ENCODE measurements at places on chromosomes 6 and 20. TPM values are rescaled to one million over a fixed set of nuclear protein-coding genes. Genes with fewer than 3 reads are reported as not detected.

- DNase-seq: no peak
These were observed 108.0 kb downstream of the ADGRG6 start for GRCh38 chr6:142409794-142410193.

DNA sequence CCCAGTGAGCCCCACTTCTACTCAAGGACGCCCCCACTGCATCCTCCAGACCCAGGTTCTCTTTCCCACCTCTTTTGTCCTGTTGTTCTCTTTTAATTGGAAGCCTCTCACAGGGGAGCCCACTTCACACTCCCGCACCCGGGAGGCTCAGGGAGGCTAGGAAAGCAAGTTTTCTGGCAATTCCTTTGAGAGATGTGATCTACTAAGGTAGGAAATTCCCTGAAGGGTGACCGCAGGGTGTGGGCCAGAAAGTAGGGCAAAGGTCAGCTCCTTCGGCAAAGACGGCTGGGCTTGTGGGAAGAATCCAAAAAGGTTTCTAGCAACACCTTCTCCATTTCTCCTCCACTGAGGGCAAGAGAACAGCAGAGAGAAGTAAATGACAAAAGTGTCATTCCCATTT is 98.1 kb upstream of the PTPN1 start:
- DNase-seq: no peak

DNA sequence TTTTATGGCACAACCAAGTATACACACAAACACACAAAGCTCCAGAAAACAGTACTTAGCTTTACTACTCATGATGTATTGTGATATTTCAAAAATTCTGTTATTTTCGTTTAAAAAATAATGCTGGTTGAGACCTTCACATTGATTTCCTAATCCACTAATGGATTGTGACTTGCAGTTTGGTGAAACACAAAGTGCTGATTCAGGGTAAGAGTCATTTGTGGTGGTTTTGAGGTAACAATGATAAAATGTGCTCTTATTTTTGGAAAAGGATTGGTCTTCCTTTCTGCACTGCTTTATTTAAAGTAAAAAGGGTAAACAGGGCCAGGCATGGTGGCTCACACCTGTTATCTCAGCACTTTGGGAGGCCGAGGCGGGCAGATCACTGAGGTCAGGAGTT is 1.9 kb downstream of the AAR2 start:
- no peak for DNase-seq

Gene CRISP3
- not detected for total RNA-seq

- no peak for DNase-seq
These were observed 22.0 kb upstream of the RIPK1 start for GRCh38 chr6:3046295-3046694.

DNA sequence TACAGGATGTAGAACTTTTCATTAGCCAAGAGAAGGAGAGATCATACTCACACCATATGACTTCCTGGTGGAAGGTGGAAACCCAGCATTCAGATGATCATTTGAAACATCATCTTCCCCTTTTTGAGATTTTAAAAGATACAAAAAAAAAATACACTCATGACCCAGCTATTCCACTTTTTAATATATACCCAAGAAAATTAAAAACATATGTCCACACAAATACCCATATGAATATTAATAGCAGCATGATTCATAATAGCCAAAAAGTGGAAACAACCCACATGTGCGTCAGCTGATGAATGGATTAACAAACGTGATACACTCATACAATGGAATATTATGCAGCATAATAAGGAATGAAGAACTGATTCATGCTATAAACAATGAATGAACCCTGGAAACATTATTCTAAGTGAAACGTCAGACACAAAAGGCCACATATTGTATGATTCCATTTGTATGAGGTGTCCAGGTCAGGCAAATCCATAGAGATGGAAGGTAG is 130.0 kb upstream of the SGK1 start:
- DNase-seq: no peak

Gene SMAP1
- total RNA-seq: 27.1 TPM

Gene SERINC1
- 198 TPM for total RNA-seq

Gene BMP2
- total RNA-seq: 0.92 TPM

Gene PCNA
- 117 TPM for total RNA-seq

GRCh38 chr20:14792915-14793314 is 455.5 kb upstream of the FLRT3 start:
- no peak for DNase-seq

GRCh38 chr6:9896806-9897205 is 518.1 kb downstream of the TFAP2A start:
- no peak for DNase-seq

GRCh38 chr6:3844097-3844463 is 5.1 kb upstream of the FAM50B start:
- DNase-seq: no peak

Gene TP53TG5
- total RNA-seq: not detected

DNA sequence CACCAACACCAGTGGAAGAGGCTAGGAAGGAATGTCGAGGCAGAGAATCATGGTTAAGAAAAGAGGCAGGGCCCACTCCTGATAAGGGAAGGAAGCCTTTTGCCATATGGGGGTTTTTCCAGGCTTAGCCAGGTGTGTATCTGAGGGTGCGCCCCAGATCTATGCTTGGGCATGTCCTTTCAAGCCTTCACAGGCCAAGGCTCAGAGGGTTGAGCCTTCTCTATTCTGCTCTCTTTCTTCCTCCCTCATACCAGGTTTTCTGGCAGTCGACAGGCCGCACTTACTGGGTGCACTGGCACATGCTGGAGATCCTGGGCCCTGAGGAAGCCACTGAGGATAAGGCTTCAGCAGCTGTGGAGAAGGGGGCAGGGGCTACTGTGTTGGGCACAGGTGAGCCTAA is 4.7 kb downstream of the CUL9 start:
- peak; percentile 48 for DNase-seq

DNA sequence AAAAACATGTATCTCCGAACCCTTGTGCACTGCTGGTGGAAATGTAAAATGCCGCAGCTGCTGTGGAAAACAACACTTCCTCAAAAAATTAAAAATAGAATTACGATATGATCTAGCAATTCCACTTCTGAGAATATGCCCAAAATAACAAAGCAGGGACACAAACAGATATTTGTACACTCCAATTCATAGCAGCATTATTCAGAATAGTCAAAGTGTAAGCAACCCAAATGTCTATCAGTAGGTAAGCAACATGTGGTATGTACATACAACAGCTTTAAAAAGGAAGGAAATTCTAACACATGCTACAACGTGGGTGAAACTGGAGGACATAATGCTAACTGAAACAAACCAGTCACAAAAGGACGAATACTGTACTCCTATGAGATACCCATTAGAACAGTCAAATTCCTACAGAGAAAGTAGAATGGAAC is 5.7 kb upstream of the RAB5IF start:
- DNase-seq: no peak

GRCh38 chr20:13856354-13856753 is 71.5 kb downstream of the NDUFAF5 start:
- no peak for DNase-seq

GRCh38 chr6:31888276-31889258 is 8.9 kb downstream of the EHMT2 start:
- no peak for DNase-seq

- no peak for DNase-seq
These were observed 80.9 kb upstream of the ISM1 start for GRCh38 chr20:13140201-13140600.

Gene CALHM6
- 3.6 TPM for total RNA-seq

- no peak for DNase-seq
These were observed 31.9 kb upstream of the CDH4 start for GRCh38 chr20:61220131-61220530.

- no peak for DNase-seq
These were observed 447 bp downstream of the MCM3 start for GRCh38 chr6:52284131-52284459.

GRCh38 chr6:105257340-105257739 is 77.5 kb upstream of the POPDC3 start:
- DNase-seq: no peak

GRCh38 chr6:156391061-156391672 is 386.0 kb upstream of the ARID1B start:
- no peak for DNase-seq

DNA sequence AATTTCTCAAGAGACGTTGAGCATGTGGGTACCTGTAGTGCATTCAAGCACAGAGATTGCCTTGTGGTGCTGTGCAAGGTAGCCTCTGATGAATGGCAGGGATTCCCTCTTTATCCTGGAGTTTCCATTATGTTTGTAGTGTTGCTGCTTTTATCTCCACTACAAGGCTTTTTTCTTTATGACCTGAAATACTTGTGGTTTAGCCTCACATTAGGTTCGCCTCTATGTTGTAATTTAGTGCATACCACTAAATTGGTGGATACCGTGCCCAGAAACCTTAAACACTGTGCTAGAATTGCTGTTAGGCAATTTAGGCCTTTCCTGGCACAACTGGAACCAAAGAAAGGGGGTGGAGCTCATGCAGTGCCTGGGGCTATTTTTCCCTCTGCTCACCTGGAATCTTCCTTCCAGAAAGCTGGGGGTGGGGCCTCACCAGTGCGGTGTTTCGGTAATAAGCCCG is 76.8 kb downstream of the NCOA7 start:
- DNase-seq: no peak

DNA sequence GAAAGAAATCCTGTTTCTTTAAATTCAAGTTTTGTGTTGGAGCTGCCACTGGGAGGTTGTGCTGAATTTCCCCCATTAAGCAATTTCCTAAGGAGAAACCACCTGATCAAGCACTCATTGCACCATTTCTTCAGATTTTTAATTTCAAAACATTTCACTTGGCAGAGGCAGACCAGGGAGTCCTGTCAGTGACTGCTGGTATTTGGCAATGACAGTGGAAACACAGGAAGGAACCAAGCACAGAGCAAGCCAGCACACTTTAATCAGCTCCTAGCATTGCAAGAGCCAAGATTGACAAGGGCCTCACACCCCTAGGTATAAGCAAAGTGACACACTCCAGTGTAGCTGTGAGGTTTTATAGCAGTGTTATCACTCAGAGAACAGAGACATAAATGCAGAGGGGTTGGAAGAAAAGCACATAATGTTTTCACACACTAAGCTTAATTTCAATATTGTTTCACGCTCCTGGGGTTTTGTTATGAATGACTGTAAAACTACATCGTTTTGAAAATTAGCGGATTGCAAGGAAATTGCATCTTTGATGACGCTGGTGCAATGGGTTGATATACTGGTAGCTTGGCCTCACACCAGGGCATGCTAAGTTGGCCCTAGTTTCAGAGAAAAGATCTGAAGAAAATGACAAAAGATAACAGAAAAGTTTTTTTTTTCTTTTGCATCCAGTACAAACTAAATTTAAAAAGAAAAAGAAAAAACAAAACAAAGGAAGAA is 768.4 kb downstream of the TFAP2A start:
- DNase-seq: no peak

GRCh38 chr6:116697480-116697879 is 16.5 kb downstream of the KPNA5 start:
- no peak for DNase-seq

DNA sequence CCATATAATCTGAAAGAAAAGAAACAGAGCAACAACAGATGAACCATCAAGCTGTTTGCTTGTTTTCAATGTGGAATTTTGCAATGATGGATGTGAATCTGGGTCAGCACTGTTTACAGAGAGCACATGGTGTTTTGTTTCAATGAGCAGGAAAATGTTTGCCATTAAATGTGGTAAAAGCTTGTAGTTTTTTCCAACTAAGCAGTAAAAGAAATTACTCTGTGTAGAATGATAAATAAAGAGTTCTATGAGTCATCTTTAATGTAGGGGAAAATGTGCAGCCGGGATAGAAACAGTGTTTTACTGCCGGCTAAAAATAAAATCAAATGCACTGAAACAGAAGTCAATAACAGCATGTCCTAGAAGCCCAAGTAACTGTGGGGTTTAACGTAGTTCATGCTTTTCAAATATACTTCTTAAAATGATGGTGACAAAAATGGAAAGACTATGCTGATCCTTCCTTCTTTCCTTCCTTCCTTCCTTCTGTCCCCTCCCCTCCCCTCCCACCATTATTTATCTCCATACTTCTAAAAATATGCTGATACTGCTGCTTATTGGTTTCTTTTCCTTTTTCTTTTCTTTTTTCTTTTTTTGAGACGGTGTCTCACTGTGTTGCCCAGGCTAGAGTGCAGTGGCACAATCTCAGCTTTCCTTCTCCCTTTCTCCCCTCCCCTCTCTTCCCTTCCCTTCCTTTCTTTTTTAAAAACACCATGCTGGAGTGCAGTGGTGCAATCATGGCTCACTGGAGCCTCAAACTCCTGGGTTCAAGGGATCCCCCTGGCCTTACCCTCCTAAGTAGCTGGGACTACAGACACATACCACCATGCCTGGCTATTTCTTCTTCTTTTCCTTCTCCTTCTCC is 6.3 kb upstream of the NAA20 start:
- no peak for DNase-seq

Gene HDGFL1
- total RNA-seq: not detected

GRCh38 chr6:71400852-71401251 is 112.2 kb downstream of the OGFRL1 start:
- DNase-seq: no peak

All from chondrocyte (in vitro differentiated cells).